NCI-H69 (cell line): ENCODE measurements at places on chromosomes 11 and 22.

DNA sequence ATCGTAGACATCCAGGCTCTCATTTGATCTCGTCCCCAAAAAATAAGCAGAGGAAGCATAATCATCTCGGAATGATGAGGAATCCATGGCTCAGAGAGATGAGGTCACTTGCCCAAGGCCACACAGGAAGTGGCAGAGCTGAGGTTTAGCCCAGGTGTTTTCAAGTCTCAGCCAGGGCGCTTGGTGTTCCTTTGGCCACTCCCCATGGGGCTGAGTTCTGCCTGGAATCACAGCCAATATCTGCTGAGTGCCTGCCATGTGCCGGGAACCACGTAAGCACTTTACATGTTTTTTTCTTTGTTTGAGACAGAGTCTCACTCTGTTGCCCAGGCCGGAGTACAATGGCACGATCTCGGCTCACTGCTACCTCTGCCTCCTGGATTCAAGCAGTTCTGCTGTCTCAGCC is 29.5 kb upstream of the MYH9 start:
- no peak for DNase-seq

GRCh38 chr11:45666648-45667642 is 1.5 kb upstream of the CHST1 start:
- DNase-seq: peak; percentile 67

DNA sequence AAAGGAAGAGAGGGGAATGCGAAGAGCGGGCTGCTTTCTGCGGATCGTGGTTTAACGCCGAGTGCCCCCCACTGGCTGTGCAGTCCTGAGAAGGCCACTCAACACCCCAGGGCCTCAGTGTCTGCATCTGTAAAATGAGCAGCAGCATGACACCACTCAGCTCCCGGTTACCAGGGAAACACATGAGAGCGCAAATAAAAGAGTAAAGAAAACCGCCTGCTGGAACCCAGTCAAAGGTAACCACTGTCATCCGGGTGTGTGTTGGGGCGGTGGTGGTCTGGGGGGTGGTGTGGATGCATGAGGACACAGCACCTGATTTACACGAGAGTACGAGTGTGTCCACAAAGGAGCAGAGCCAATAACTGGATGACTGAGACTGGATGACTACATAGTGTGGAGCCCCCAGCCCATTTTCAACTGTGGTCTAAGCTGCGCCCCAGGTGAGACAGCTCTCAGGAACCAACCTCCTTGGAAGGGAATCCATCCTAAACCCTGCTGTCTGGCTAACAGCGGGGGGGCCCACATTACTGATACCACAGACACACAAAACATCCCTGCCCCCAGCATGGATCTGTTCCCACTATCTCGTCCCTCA is 5.7 kb downstream of the CELSR1 start:
- DNase-seq: peak; percentile 13

DNA sequence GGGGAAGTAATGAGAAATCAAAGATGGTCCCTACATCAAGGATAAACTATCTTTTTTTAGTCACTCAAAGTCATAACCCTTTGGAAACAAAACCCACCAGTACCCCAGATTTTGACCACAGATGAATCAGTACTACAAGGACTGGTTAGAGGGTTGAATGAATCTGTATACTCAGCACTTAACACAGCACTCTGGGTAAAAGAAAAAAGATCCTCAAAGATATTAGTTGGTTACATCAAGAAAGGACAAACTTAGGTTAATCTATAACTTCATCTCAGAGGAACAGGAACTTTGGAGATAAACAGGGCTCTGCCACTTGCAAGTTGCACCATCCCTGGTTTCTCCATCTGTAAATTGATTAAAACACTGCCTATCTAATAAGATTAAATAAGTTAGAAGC is 18.8 kb downstream of the SC5D start:
- DNase-seq: no peak

- no peak for DNase-seq
Observed at GRCh38 chr11:72760539-72761405, 8.6 kb upstream of the ARAP1 start.

DNA sequence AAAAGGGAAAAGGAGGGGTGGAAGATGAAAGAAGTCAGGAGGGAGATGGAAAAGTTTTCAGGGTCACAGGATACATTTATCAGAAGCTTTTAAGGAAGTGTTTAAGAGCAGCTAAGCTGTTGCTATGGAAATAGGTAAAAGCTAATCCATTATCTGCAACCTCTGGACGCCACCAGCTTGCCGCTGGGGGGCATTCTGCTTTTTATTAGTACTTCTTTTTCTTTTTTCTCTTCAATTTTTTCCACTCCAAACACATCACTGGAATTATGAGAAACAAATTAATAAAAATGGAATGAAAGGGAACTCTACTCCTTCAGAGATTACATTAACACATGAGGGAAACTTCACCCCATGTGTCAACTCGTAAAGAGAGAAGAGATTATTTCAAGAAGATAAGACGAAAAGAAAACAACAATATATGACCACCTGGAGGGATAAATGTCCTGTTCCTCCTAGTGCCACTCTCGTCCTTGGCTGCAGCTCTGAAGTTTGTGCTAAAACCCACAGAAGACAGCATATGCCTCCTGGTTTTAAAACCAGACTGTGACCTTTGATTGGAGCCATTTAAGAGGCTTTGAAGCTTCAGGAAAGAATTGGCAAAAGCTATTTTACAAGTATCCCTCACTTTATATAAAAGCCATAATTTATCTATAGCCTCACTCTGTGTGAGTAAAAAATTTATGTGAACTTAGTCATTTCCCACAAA is 972.8 kb downstream of the OPCML start:
- no peak for DNase-seq

GRCh38 chr22:28030473-28030872 is 111.4 kb upstream of the PITPNB start:
- peak; percentile 22 for DNase-seq

GRCh38 chr22:17562906-17563870 is at the start of gene SLC25A18:
SLC25A18 (plus strand) TSS chr22:17563498; CDS start chr22:17579945, 16,447 bp downstream.
- DNase-seq: peak; percentile 25

DNA sequence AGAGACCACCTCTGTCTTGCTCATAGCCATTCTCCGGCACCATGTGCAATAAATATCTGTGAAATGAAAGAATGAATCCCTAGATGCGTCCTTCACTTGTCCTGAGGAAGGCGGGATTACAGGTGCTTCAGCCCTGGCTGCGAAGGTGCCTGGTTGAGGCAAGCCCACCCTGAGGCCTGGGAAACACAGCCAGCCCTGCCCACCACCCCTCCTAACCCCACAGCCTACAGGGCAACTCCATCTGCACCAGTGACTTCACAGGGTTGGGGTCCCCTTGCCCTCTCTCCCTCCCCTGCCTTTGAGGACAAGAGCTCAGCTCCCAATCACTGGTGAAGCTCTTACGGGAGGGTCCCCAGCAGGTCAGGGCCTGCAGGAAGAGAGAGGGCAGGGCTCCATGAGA is 17.5 kb upstream of the SCGB1A1 start:
- no peak for DNase-seq
